ENCODE measurements at places on chromosomes 16 and 17.

DNA sequence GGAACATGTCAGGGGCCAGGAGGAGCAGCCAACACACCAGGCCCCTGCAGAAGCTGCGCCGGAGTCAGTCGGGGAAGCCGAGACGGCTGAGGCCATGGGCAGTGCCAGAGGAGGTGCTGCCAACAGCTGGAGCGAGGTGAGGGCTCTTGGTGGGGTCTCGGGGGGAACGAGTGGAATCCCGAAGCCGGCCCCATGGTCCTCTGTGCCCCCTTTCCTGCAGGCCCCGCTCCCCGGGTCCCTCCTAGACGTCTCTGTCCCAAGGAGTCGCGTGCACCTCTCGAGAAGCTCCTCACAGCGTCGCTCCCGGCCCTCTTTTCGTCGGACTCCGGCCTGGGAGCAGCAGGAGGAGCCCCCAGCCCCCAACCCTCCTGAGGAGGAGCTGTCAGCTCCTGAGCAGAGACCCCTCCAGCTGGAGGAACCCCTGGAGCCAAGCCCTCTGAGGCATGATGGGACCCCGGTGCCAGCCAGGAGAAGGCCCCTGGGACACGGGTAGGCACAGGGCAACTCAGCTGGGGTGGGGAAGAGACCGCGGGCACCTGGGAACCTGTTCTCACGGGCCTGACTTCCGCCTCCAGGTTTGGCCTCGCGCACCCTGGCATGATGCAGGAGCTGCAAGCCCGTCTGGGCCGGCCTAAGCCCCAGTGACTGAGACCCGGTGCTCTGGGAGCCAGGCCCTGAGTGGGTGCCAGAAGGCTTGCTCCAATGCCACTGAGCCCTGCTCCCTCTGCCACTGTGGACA, 3.6 kb downstream of the APOBR start:
- DNase-seq: no peak

GRCh38 chr17:76146053-76146851, 5.2 kb upstream of the FOXJ1 start:
- DNase-seq: no peak

DNA sequence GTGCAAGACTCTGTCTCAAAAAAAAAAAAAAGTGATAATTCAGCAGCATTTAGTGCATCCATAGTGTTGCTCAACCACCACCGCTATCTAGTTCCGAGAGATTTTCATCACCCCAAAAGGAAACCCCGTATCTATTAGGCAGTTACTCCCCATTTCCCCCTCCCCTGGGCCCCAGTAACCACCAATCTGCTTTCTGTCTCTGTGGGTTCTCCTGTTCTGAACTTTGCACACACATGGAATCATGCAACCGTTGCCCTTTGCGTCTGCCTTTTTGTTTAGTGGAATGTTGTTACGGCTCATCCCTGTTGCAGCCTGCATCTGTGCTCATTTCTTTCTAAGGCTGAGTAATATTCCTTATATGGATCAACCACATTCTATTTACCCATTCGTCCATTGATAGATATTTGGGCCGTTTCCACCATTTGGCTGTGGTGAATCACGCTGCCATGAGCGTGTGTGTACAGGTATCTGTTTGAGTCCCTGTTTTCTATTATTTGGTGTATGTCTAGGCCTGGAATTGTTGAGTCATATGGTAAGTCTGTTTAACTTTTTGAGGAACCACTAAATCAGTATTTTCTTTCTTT, 8.7 kb upstream of the SYNGR2 start:
- DNase-seq: no peak

DNA sequence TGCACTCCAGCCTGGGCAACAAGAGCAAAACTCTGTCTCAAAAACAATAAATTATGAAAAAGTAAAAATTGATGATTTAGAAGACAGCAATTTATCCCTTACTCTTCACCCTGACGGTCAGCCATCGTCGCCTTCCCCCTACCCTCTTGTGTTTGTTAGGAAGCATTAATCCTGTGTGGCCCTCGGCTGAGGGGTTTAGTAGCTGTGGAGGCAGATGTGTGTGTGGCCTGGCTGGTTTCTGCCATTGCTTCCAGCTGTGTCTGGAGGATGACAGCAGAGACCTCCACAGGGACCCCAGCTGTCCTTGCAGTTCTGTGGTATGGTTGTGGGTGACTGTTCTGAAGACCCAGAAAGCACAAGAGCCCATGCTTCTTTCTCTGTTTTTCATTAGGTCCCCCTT, 25.9 kb downstream of the DBNDD1 start:
- no peak for DNase-seq

GRCh38 chr17:75319904-75320691, 30.9 kb upstream of the SLC25A19 start:
- no peak for DNase-seq

DNA sequence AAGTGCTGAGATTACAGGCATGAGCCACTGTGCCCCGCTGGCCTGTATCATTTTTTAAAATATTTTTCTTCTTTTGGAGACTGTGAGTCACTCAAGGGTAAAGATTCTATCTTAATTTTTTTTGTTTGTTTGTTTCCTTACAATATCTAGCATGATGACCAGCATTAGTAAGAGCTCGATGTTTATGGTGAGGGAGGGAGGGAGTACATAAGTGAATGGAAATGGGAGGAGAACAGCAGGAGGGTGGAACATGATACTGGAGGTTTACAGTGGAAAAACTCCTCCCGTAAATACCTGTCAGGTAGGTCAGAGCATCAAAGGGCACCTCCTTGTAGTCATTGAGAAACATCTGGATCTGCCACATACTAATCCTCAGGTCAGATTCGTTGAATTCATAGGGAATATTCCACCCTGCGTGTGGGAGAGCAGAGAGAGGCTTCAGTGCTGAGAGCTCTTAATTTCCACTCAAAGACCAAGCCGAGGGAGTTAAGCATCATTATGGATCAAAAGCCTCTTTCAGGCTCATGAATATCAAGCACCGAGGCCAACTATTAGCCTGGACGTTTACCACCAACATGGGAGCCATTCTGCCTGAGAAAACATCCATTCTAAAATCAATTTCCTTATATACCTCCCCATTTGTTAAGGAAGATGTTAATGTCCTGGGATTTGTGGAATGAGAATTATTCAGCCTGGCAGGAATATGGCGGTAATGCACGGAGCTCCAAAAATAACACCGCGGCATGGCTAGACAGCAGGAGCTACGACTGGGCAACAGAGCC, 51.8 kb downstream of the LYRM1 start:
- peak; percentile 45 for DNase-seq

DNA sequence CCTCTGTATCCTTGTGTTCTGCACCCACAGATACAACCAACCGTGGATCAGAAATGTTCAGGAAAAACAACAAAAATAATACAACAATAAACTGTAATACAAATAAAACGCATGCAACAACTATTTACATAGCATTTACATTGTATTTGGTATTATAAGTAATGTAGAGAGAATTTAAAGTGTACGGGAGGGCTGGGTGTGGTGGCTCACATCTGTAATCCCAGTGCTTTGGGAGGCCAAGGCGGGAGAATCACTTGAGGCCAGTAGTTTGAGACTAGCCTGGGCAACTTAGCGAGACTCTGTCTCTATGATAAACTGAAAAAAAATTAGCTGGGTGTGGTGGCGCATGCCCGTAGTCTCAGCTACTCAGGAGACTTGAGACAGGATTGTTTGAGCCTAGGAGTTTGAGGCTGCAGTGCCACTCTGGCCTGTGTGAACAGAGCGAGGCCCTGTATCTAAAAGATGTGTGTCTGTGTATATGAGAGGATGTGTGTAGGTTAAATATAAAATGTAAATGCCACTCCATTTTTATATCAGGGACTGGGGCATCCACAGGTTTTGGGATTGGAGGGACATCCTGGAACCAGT, 13.3 kb downstream of the SEC14L1 start:
- DNase-seq: no peak

- no peak for DNase-seq
Measured at GRCh38 chr17:79047291-79047920, 23.4 kb downstream of the C1QTNF1 start.

DNA sequence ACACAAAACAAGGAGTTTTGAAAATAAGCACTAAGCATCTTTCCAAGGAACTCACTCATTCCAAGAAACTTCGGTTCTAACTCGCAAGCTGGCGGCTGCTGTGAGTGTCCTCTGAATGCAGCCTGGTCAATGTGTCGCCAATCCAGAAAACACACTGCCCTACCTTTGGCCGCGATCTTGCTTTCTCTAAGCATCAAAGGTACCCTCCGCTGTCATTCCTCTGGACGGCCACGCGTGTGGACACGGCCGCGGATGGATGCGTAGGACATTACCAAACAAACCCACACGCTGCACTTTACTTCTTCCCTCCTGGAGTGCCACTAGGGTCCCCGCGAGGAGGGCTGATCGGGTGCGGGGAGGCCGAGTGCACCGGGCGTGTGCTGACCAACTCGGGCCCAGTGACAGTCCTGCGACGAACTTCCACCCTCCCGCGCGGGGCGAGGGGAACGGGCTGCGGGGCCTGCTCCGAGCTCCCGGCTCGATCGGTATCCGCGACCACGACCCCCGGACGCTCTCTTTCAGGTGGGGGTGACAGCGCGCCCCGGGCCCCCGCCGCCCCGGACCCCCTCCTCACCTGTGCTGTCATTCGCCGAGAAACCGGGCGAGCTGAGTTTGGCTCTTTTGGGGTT, 1.1 kb downstream of the CREBBP start:
- peak; percentile 32 for DNase-seq

DNA sequence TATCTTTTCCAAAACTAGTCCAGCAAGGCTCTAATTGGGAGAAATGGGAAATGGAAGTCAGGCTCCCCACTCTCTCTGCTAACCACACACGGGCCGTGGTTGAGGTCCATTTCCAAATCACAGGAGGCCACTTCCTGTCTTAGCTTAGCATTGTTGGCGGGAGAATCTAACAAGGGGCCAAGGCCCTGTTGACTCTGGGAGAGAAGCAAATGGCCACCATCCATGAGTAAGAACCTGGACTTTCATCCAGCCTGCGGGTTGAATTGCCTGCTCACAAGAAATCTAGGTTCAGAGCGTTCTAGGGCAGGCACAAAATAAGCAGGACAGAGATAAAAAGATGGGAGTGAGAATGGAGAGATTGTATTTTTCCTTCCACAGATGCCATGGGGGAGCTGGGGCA, 5.7 kb downstream of the FAM20A start:
- DNase-seq: no peak

DNA sequence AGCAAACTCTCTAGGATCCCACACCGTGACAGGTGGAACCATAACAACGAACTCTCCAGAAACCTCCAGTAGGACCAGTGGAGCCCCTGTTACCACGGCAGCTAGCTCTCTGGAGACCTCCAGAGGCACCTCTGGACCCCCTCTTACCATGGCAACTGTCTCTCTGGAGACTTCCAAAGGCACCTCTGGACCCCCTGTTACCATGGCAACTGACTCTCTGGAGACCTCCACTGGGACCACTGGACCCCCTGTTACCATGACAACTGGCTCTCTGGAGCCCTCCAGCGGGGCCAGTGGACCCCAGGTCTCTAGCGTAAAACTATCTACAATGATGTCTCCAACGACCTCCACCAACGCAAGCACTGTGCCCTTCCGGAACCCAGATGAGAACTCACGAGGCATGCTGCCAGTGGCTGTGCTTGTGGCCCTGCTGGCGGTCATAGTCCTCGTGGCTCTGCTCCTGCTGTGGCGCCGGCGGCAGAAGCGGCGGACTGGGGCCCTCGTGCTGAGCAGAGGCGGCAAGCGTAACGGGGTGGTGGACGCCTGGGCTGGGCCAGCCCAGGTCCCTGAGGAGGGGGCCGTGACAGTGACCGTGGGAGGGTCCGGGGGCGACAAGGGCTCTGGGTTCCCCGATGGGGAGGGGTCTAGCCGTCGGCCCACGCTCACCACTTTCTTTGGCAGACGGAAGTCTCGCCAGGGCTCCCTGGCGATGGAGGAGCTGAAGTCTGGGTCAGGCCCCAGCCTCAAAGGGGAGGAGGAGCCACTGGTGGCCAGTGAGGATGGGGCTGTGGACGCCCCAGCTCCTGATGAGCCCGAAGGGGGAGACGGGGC, 1.3 kb downstream of the SPN start:
- no peak for DNase-seq

DNA sequence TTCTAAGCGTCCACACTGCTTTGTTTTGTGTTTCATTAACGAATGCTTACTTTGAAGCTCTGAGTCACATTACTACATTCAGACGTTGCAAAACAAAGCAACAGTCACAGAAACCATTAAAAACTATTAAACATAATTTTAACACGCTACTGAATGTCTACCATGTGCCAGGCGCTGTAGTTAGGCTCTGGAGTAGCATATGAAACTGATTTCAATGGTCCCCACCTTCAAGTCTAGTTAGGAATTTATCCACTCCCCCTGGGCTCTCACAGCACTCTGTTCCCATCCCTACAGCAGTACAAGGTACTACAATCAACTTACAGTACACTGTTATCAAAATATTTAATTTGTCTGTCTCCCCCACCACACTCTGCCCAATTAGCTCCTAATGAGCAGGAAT, 631 bp downstream of the UTP6 start:
- peak; percentile 26 for DNase-seq

DNA sequence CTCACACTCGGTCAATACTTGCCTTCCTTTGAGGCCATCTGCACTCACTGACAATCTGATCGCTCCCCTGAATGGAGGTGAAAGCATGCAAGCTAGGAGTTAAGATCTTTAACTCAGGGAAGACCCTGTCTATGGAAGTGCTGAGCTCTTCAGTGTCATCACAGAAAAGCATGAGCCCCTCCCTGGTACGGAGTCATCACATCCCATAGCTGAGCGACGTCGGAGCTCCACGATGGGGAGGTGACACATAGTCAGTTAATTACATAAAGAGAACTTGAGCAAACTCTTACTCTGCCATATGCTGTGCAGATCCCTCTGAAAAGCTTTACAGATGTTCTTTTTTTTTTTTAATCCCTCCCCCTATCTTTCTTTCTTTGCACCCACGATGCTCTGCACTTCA, 463.2 kb downstream of the WWOX start:
- no peak for DNase-seq

GRCh38 chr16:89565506-89566372, 5.3 kb downstream of the RPL13 start:
- no peak for DNase-seq

- DNase-seq: no peak
Measured at GRCh38 chr17:30389756-30390300, 11.1 kb downstream of the CPD start.

DNA sequence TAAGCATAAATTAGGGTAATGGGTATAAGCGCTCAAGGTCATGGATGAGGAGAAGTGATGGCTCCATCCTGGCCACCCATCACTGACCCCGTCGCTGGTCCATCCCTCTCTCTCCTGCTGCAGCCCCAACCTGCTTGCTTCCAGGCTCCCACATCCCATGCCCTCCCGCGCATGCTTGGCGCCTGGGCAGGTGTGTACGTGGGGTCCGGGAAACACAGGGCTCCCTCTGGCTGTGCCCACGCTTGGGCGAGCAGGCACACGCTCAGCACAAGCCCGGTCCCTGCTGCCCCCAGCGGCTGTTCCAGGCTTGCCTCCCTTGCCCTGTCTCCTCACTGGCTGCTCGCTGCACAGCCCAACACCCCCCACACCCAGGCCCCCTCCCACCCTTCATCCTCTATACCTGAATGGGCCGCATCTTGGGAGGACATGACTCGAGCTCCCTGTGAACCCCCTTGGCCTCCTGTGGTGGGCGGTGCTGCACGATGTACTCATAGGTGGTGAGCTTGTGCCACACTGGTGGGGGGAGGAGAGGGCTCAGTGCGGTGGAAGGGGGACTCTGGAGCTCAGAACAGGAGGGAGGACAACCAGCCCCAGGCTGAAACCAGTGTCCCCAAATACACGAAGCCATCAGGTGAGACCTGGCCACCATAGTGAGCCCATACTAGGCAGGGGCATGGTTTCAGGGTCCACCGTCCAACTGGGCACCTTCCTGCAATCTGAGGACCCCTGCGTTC, 4.7 kb upstream of the TPPP3 start:
- DNase-seq: no peak

- no peak for DNase-seq
Measured at GRCh38 chr17:48622857-48623256, 3.3 kb downstream of the HOXB9 start.

GRCh38 chr17:17840751-17841591, 4.2 kb upstream of the SREBF1 start:
- peak; percentile 35 for DNase-seq
